Activated CD8-positive, alpha-beta memory T cell treated with anti-CD3 and anti-CD28 coated beads for 1 hour (primary cell): ENCODE measurements at places on chromosomes 5 and 9.

DNA sequence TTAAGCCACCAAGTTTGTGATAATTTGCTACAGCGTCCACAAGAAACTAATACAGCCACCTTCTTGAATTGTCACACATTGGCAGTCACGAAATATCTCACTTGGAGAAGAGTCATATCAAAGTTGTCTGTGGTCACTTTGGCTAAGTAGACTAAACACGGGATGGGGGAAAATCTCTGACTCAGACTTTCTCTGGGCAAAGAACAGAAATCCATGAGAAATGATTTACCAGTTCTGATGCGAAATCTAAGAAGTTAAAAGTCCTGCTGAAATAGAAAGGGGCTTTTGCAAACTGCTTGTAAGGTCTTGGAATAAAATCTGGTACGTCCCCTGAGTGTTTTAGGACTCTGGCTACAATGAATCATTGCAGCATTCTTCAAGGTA, 158.4 kb downstream of the COL23A1 start:
- no peak for DNase-seq

- DNase-seq, result no peak
Observed at GRCh38 chr5:127849408-127849807, 146.2 kb downstream of the CCDC192 start.

- no peak for DNase-seq
Observed at GRCh38 chr5:41637869-41638268, 127.5 kb upstream of the PLCXD3 start.

DNA sequence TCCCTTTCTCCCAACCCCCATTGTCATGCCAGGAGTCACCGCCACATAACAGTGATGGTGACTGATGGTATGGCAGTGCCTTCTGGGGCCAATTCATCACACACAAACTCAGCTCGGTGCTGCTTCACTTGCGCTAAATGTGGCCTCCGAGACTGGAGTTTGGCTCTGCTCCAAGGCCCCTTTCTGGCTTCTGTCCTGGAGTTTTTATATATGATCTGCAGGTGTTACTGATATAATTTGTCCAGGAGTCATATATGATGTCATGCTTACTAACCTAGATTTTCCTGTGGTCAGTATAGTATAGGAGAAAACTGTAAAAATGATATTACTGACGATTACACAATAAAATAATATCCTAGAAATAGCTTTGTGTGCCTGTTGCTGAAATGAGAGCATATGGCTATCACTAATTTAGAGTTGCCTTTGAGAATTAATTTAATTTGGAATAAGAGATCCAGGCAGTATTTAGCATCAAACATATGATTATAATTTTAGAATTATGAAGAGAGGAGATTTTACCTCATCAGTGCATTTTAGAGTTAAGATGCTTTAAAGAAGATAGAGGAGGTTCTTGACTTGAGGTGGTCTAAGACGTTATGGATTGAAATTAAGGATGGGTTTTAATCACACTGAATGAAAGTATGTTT, 334.1 kb upstream of the CD180 start:
- DNase-seq, result no peak

- DNase-seq, result no peak
Observed at GRCh38 chr9:122777935-122778627, 10.7 kb upstream of the OR5C1 start.

GRCh38 chr5:3339798-3340115, 255.9 kb upstream of the IRX1 start:
- no peak for DNase-seq

DNA sequence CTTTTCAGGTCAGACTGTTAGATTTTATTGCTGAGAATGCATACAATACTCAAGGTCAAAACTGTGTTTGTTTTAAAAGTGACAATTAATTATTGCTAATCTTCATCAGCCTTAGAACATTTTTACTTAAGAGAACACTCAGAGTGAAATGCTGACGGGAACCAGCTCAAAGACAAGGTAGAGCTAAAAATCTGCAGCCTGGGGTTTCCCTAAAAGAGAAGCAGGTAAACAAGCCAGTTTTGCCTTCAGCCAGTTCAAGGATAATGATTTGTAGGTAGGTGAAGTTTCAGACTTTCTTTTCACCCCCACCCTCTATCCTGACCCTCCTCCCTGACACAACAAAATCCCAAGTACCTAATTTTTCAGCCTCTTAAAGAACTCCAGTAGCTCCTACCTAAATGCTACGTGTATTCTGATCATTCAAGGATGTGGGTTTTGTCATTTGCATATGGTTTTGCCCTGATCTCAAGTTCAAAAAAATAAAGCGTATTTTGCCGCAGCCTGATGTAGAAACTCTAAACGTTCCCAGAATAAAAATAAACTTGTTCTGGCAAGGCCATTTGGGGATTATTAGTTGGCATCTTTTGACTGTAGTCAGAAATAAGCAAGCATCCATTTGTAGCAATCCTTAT, 407.2 kb downstream of the EFNA5 start:
- DNase-seq, result no peak

- no peak for DNase-seq
Observed at GRCh38 chr5:199950-200645, 8.8 kb downstream of the LRRC14B start.

DNA sequence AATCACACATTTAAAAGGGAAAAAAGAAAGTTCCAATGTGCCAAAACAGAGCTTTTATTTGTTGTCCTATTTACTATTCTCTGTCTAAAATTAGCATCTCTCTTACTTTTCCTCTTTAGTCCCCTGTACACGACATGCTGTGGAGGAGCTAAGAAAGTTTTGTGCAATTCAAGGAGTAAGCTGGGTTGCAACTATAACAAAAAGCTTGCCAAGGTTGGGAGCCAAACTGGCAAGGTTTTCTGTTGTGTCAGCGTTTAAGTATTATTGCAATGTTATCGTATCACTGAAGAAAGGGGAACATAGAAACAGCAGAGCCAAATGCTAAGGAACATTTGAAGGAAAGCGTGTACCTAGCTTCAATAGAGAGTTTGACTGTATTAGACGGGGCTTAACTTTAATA, 680.8 kb downstream of the CETN3 start:
- no peak for DNase-seq

DNA sequence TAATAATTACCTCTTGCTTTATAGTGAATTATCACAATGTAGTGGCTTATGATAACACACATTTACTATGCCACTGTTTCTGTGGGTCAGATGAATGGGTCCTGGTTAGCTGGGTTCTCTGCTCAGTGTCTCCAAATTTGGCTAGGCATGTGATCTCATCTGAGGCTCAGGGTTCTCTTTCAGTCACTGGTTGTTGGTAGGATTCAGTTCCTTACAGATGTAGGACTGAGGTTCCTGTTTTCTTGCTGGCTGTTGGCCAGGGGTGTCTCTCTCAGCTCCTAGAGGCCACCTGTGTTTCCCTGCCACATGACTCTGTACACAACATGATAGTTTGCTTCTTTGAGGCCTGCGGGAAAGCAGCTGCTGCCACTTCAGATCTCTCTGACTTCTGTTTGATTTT, 7.1 kb downstream of the NFX1 start:
- DNase-seq, result no peak

- no peak for DNase-seq
Observed at GRCh38 chr9:22446950-22447617, 460 bp downstream of the DMRTA1 start.
